Cardiac muscle cell (in vitro differentiated cells and primary cell): ENCODE measurements at places on chromosomes 3 and 15. TPM values are rescaled to one million over a fixed set of nuclear protein-coding genes. Genes with fewer than 3 reads are reported as not detected.

Gene CYP11A1
- polyA plus RNA-seq = 11.2 and 13.0 TPM in 2 replicates

Gene GOLGA8R
- 0.50 and 0.54 TPM in 2 replicates for polyA plus RNA-seq

Gene AADAC
- 0.12 TPM in 1 of 2 replicates, not detected in the other for polyA plus RNA-seq

Gene RAB6B
- polyA plus RNA-seq = 3.0 TPM in 2 replicates

Gene ERICH6
- 0.44 and 0.55 TPM in 2 replicates for polyA plus RNA-seq

Gene CD200R1
- polyA plus RNA-seq = not detected in 2 replicates

Gene GP9
- polyA plus RNA-seq = not detected in 2 replicates

Gene DALRD3
- 54.6 and 96.2 TPM in 2 replicates for polyA plus RNA-seq

Gene EXD1
- not detected in 2 replicates for polyA plus RNA-seq

Gene ATP8B4
- 0.12 and 0.15 TPM in 2 replicates for polyA plus RNA-seq

Gene CD200
- polyA plus RNA-seq = 6.3 and 11.6 TPM in 2 replicates

Gene CDHR4
- 0.27 TPM in 1 of 2 replicates, not detected in the other for polyA plus RNA-seq

Gene LCTL
- 0.11 and 0.20 TPM in 2 replicates for polyA plus RNA-seq

Gene PIERCE2
- polyA plus RNA-seq = 11.0 and 16.0 TPM in 2 replicates

Gene GATA2
- 15.2 and 22.7 TPM in 2 replicates for polyA plus RNA-seq

Gene BCHE
- polyA plus RNA-seq = 16.2 and 27.0 TPM in 2 replicates

Gene SLC25A20
- 24.0 and 28.2 TPM in 2 replicates for polyA plus RNA-seq

Gene TNFSF10
- not detected in 2 replicates for polyA plus RNA-seq

Gene ZNF501
- polyA plus RNA-seq = 4.7 and 5.4 TPM in 2 replicates

Gene ACAA1
- 87.9 and 104 TPM in 2 replicates for polyA plus RNA-seq

Gene MAP2K1
- polyA plus RNA-seq = 96.5 and 97.0 TPM in 2 replicates

Gene C3orf33
- 4.8 and 10.1 TPM in 2 replicates for polyA plus RNA-seq

Gene PCLAF
- polyA plus RNA-seq = 59.9 and 73.5 TPM in 2 replicates

Gene RTP4
- polyA plus RNA-seq = not detected in 2 replicates

Gene SST
- 8.3 and 10.1 TPM in 2 replicates for polyA plus RNA-seq

Gene OR4M2
- polyA plus RNA-seq = not detected in 2 replicates

Gene CLDN16
- not detected in 2 replicates for polyA plus RNA-seq

Gene GOLGA6B
- polyA plus RNA-seq = 0.32 TPM in 1 of 2 replicates, not detected in the other

Gene MINDY2
- polyA plus RNA-seq = 40.2 and 58.4 TPM in 2 replicates

Gene IL20RB
- 0.15 and 0.59 TPM in 2 replicates for polyA plus RNA-seq

Gene CCR5
- polyA plus RNA-seq = not detected in 2 replicates

Gene SI
- not detected in 2 replicates for polyA plus RNA-seq

Gene PDIA5
- polyA plus RNA-seq = 19.5 and 19.9 TPM in 2 replicates

Gene TMC3
- 0.20 TPM in 2 replicates for polyA plus RNA-seq

Gene MAP6D1
- polyA plus RNA-seq = 10.2 and 10.3 TPM in 2 replicates

Gene NUP210
- polyA plus RNA-seq = 23.7 and 28.6 TPM in 2 replicates

Gene XPC
- 26.6 and 38.8 TPM in 2 replicates for polyA plus RNA-seq

Gene C15orf39
- polyA plus RNA-seq = 8.6 and 12.8 TPM in 2 replicates

Gene KCNAB1
- 0.60 and 0.70 TPM in 2 replicates for polyA plus RNA-seq

Gene AGTR1
- polyA plus RNA-seq = not detected in 2 replicates

Gene MUC20
- 5.5 and 7.8 TPM in 2 replicates for polyA plus RNA-seq

Gene TTC21A
- polyA plus RNA-seq = 2.9 and 4.2 TPM in 2 replicates

Gene HTR3C
- polyA plus RNA-seq = 0.16 TPM in 1 of 2 replicates, not detected in the other

Gene HCLS1
- polyA plus RNA-seq = 0.11 and 0.39 TPM in 2 replicates

Gene DUOX1
- polyA plus RNA-seq = 6.2 and 7.0 TPM in 2 replicates

Gene FGF7
- 6.2 and 7.8 TPM in 2 replicates for polyA plus RNA-seq

Gene RARB
- 22.4 and 28.3 TPM in 2 replicates for polyA plus RNA-seq

Gene PARP6
- 65.1 and 72.8 TPM in 2 replicates for polyA plus RNA-seq

Gene TASOR
- 16.4 and 20.1 TPM in 2 replicates for polyA plus RNA-seq

Gene TCAIM
- polyA plus RNA-seq = 15.5 and 20.1 TPM in 2 replicates

Gene PRR20G
- polyA plus RNA-seq = not detected in 2 replicates

Gene STX19
- 0.45 TPM in 1 of 2 replicates, not detected in the other for polyA plus RNA-seq
